Activated CD4-positive, alpha-beta T cell treated with anti-CD3 and anti-CD28 coated beads, Interleukin-2, amount 10 ng/mL, durations not matched to agents 7 days and 5 days (primary cell): ENCODE measurements at places on chromosomes 1 and 21.

GRCh38 chr21:31180256-31181081, 142.2 kb upstream of the KRTAP19-8 start:
- peak; percentile 53 for DNase-seq

DNA sequence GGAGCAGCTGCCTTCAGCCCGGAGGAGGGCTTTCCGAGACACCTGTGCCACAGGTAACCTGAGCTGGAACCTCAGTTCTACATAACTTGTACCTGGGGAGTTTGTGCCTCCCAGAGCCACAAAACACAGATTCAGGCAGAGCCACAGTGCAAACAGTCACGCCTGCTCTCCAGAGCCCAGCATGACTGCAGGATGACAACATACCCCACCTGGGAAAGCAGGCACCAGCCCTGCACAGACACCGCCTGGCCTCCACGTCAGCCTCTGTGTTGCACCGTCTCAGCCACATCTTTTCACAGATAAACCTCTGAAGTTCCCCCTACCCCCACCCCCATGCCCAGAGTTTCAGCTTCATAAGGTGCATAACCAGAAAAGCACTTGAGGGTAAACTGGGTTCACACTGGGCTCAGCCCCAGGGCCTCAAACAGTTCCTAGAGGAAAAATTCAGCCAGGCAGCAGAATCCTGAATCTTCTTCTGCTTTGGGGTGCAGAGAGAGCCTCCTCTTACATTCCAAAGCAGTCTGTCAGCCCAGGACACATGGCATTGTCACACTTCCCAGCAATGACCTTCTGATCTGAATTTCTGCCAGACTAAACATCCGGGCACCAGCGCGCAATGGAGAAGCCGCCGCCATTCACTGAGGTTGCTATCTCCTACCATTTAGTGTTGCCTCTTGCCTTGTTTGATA, 229.5 kb downstream of the TOMM20 start:
- no peak for DNase-seq

DNA sequence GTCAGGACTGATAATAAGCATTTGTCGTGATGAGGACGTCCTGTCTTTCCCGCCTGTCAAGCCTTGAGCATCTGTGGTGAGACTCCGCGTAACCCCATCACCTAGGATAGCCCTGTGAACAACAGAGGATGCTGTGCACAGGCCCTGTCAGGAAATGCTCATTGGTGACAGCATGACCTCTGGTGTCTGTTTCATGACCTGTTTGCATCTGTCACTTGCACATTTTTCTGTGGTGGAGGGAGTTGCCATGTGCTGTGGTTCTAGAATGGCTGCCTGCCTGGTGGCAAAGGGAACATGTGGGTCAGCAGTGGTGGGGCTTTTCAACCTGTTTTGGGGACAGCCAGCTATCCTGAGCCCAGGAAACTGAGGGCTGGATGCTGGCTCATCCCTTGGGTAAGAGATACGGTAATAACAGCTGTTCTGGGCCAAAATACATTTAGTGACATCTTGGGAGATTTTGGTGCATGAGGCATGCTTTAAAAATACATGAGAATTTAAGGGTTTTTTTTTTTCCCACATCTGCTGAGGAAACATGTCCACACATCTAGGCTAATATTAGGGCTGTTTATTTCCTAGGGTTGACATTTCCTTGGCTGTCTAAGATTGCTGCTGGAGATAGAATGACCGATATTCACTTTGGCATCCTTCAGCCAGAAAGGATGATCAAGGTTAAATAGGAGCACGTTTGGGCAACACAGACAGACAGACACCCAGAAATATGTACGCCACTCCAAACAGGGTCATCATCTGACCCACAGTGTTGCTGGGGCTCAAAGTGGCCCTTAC, 52.9 kb downstream of the KCNC4 start:
- DNase-seq, result peak; percentile 18

- DNase-seq, result no peak
Measured at GRCh38 chr1:207031632-207032264, 808 bp downstream of the C1orf116 start.

- no peak for DNase-seq
Measured at GRCh38 chr1:224805889-224806288, 123.6 kb upstream of the DNAH14 start.

DNA sequence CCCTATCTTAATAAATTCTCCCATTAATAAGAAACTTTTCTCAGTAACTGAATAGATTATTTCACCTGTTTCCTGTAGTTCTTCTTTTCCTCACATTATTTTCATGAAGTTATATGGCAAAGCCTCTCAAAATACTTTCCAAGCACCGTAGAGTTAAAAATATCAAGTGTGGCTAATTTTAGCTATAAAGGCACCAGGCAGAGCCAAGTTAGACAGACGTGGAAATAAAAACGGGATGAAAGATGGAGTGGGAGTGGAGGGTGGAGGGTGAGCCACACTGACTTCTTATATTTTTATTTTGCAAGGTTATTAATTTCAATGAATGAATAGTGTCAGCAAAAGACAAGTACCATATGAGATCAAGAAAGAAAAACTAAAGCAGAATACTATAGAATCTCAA, 71.7 kb downstream of the ENAH start:
- DNase-seq, result no peak

DNA sequence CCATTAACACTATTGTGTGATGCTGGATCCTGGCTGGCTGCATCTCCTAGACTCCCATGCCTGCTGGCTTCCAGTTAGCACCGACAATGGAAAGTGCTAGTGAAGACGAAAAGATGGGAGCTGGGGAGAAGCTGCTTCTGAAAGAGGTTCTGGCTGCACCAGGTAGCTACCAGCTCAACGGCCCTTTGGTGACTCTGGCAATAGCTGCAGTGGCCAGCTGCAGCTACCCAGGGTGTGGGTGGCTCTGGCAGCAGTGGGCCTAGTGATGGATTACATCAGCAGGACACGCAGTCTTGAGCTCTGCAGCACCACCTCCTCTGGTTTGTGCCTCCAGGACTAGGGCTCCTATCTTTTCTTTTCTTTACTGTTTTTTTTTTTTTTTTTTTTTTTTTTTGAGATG, 662.6 kb downstream of the MATN1 start:
- no peak for DNase-seq

GRCh38 chr21:36159356-36159921, 2.8 kb downstream of the DOP1B start:
- no peak for DNase-seq

DNA sequence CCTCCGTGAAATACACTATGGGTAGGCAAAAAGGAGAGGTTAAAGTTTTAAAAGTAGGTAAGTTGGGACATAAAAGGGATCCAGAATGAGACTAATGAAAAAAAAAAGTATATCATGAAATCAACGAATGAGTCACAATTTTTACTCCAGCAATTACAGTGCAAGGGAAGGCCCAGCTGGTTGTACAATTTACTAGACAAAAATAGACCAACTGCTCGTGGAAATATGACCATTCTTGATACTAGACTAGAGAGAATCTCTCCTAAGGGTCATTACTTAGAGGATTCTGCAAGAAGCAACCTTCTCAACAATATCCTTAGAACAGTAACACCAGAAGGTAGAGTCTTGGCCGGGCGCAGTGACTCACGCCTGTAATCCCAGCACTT, 55.1 kb upstream of the EFHD2 start:
- DNase-seq, result no peak
